ELR (cell line): ENCODE measurements at places on chromosomes 12 and 14.
A peak's percentile ranks its signal among the peaks of the same experiment; 100 is the strongest.

DNA sequence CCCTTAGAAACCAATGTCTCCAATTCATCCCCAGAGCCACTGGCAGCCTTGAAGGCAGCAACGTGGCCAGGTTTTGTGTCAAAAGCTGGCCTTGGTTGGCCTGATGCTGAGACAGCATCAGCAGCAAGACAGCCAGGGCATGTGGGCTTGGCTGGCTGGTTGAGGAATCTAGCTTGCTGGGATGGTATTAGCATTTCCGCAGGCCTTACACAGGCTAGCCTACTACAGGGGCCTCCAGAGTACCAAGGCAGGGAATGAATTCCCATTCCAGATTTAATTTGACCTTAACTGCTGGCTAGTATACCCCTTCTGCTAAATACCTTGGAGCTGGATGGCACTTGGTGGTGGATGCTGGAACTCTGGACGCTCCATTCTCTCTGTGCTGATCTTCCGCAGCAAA is 15.8 kb downstream of the NGDN start:
- no peak for DNase-seq

GRCh38 chr14:23409966-23410635 is 2.0 kb upstream of the MYH6 start:
- no peak for DNase-seq

- DNase-seq: peak; percentile 27
These were observed 675 bp downstream of the NEDD8 start for GRCh38 chr14:24231263-24232120.

DNA sequence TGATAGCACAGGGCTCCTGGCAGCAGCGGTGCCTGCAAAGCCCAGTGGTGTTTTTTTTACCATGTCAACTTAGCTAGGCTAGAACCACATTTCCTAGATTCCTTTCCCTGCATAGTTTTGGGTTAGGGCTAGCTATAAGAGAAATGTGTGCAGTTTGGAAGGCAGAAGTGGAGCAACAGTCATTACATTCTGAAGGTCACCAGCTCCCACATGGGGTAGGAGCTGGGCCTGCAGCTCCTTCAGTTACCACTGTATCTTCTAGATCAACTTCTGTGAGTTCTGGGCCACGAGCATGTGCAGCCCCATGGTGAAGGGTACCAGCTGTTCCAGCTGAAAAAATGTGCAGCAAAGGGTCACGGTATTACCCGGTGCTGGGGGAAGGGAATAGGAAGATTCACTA is 2.3 kb upstream of the SLC25A3 start:
- no peak for DNase-seq

- no peak for DNase-seq
These were observed 75.5 kb downstream of the AVPR1A start for GRCh38 chr12:63075376-63076060.

DNA sequence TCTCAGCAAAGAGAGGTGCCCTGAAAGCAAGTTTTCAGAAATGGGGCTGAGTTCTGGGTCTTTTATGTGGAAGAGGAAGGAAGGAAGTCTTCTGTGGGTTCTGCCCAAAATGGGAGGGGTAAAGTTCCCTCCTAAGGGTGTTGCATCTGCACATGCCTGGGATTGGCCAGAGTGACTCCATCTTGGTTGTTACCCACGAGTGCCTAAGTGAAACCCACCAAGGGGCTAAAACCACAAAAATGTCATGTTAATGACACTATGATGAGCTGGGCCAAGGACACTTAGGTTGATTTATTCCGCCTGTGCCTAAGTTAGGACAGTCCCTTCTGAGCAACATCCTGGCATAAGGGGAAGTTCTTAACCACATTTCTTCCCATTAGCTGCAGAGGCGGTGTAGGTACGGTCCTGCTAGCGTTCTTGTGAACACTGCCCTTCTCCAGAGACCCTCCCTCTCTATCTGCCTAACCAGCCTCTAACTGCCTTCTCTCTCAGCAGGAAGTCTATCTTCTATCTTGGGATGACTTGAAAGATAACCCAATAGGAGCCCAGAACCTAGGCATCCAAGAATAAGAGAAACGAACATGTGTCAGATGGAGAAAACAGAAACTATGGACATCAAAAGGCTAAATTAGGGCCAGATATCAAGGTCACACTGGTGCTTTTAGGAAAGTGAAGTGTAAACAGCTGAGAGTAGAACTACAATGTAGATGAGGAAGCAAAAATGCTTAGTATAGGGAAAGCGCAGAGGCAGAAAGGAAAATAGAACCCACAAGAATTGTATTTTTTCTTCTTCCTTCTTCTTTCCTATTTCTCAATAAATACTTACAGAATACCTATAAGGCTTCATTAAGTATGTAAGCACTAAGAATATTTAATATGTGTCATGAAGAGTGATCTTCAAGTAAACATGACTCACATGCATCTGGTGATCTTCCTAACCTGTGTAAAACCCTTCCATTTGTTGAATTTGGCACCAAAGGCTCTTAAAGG is 104.2 kb upstream of the AMN1 start:
- DNase-seq: no peak

DNA sequence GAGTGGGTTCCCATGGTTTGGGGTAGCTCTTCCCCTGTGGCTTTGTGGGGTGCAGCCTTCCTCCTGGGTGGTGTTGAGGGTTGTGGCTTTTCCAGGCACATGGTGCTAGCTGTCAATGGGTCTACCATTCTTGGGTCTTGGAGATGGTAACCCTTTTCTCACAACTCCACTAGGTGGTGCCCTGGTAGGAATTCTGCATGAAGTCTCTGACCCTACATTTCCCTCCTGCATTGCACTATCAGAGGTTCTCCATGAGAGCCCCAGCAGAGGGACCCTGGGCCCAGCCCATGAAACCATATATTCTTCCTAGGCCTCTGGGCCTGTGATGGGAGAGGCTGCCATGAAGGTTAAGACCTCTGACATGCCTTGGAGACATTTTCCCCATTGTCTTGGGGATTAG is 1093.3 kb downstream of the SLC16A7 start:
- no peak for DNase-seq

DNA sequence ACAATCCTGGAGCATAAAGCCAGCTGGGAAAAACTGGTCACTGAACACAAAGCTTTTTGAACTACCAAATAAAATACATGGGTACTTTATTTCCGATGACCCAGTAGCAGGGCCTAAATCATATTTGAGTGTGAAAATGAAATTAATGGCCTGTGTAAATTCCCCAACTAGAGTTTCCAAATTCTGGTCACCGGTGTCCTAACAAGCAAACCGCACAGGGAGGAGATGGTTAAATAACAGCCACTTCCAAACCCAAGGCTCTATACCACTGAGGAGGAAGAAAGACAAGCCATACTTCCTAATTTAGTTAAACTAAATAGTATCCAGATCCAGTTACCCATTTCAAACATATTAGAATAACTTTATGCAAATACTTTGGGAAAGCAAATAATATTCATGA is 40.1 kb upstream of the DUSP6 start:
- DNase-seq: no peak

DNA sequence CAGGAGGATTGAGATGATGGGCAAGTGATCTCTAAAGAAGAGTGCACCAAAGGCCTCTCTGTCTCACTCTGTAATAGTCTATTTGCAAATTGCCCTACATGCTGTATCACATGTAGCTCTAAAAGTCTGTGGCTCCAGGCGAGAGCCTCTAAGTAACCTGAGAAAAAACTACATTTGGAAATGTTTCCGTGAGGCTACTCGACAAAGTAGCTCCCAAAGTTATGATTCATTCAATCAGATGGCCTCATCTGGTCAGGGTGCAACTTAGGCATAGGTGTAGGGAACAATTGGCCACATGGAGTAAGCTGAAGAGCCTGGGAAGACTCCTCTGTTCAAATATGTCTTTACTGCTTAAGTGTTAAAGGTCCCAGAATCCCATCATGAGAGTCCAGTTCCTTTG is 155.4 kb upstream of the PLEKHG7 start:
- no peak for DNase-seq

- no peak for DNase-seq
These were observed 50.8 kb downstream of the STXBP6 start for GRCh38 chr14:24999157-24999556.

GRCh38 chr12:106135075-106135474 is 3.7 kb downstream of the NUAK1 start:
- no peak for DNase-seq

GRCh38 chr12:26833743-26834490 is 923 bp upstream of the ITPR2 start:
- DNase-seq: peak; percentile 58

DNA sequence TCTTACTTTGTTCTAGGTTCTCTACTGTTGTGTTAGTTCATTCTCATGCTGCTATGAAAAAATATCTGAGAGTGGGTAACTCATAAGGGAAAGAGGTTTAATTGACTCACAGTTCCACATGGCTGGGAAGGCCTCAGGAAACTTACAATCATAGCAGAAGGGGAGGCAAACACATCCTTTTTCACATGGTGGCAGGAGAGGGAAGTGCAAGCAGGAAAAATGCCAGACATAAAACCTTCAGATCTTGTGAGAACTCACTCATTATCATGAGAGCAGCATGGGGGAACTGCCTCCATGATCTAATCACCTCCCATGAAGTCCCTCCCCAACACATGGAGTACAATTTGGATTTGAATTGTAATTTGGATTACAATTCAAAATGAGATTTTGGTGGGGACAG is 69.6 kb downstream of the MGST1 start:
- no peak for DNase-seq

GRCh38 chr14:103679351-103679750 is 35.9 kb downstream of the XRCC3 start:
- peak; percentile 52 for DNase-seq

DNA sequence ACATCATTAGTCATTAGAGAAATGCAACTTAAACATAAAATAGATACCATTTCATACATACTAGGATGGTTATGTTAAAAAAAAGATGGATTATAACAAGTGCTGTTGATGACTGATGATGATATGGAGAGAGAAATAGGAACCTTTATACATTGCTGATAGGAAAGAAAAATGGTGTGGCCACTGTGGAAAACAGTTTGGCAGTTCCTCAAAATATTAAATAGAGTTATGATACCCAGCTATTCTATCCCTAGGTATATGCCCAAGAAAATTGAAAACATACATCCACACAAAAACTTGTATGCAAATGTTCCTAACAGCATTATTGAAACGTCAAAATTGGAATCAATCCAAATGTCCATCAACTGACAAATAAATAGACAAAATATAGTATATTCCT is 170.1 kb downstream of the ADAMTS20 start:
- no peak for DNase-seq
